ENCODE measurements at places on chromosomes 11 and 22. TPM values are rescaled to one million over a fixed set of nuclear protein-coding genes. Genes with fewer than 3 reads are reported as not detected.

Gene TENM4
- total RNA-seq = 15.6 TPM

Gene DNAJB7
- not detected for total RNA-seq

Gene LDHAL6A
- total RNA-seq = not detected

Gene APOL6
- total RNA-seq = 14.7 TPM

Gene DBX1
- not detected for total RNA-seq

Gene ANO9
- total RNA-seq = not detected

All from aortic smooth muscle cell (primary cell).